NCI-H460 (cell line): ENCODE measurements at places on chromosomes 6 and 20.

- DNase-seq = no peak
Measured at GRCh38 chr6:108561742-108562502, 1.2 kb downstream of the FOXO3 start.

DNA sequence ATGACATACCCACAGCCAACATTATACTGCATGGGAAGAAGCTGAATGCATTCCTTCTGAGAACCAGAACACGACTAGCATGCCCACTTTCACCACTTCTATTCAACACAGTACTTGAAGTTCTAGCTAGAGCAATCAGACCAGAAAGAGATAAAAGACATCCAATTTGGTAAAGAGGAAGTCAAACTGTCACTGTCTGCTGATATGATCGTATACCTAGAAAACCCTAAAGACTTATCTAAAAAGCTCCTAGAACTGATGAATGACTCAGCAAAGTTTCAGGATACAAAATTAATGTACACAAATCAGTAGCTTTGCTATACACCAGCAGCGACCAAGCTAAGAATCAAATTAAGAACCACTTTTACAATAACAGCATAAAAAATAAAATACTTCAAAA is 60.5 kb downstream of the EYS start:
- DNase-seq = no peak

GRCh38 chr20:45892828-45893500 is 1.8 kb downstream of the CTSA start:
- DNase-seq = no peak

DNA sequence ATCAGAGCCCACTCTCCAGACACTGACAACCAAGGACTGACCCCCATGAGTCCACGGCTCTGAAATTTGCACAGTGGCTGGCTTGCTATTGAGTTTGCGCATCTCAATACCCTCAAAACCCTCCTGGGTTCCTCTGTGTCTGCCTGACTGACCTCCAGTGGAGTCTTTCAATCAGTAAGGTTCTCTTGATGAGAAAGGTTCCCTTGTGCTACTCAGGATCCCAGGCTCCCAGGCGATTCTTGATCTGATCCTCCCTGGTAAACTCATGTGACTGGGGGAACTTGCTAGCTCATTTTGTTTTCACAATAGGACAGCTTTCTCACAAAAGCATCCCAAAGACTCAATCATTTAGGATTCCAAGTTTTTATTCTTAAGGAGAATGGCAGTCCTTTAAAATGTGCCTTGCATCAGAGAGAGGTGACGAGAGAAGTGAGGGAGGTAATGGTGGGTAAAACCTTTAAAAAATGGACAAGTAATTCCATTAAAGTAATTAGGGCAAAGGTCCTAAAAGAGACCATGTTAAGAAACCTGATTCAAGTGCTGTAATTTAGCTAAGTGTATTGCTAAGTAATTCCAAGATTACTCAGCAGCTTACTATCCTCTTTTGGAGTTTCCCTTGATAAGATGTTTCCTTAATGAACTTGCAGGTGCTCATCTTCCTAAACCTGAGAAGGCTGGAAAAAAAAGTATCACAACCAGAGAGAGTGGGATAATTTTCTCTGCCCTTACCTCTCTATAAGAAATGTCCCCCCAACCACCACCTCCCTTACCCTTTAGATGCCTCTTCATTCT is 304.7 kb upstream of the SGK1 start:
- no peak for DNase-seq

GRCh38 chr20:58312836-58313235 is 3.3 kb downstream of the RAB22A start:
- no peak for DNase-seq

- DNase-seq = no peak
Measured at GRCh38 chr6:159640322-159640721, 52.7 kb downstream of the SOD2 start.

- DNase-seq = no peak
Measured at GRCh38 chr6:27129917-27130316, 117.6 kb upstream of the PRSS16 start.

- no peak for DNase-seq
Measured at GRCh38 chr6:11729076-11729475, 49.5 kb downstream of the ADTRP start.

- no peak for DNase-seq
Measured at GRCh38 chr6:137653706-137654059, 159.5 kb upstream of the OLIG3 start.

- no peak for DNase-seq
Measured at GRCh38 chr6:77447254-77447653, 16.0 kb downstream of the HTR1B start.

DNA sequence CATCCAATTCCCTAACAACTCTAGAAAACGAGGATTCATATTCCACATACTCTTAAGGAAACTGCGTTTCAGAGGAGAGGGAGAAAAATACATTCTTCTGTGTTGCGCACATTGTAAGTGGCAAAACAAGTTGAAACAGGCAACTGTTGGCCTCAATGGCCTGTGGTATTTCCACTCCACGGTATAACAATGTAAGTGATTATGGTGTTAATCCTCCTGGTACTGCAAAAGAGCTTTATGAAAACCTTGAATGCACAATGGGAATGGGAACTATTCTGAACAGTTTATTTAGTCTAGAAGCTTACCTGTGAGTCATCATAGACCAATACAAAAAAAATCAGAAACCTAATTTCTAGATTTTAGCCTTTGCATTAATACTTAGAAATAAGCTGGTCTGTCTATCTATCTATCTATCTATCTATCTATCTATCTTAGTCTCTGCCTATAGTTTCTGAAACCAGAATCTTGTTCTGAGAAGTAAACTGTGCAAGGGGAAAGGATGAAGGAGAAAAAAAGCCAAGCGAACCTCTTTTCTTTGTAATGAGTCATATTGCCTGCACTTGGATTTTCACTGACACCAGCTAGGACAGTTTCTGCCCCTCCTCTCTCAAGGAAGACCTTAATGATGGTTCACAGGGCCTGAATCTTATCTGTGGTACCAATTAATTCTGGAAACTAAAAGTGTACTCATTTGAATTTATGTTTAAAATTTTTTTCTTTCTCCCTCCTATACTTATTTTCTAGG is 101.5 kb downstream of the RNF144B start:
- DNase-seq = no peak

GRCh38 chr6:10540073-10540746 is 19.1 kb downstream of the GCNT2 start:
- no peak for DNase-seq

GRCh38 chr20:41560970-41561369 is 57.2 kb downstream of the CHD6 start:
- no peak for DNase-seq

DNA sequence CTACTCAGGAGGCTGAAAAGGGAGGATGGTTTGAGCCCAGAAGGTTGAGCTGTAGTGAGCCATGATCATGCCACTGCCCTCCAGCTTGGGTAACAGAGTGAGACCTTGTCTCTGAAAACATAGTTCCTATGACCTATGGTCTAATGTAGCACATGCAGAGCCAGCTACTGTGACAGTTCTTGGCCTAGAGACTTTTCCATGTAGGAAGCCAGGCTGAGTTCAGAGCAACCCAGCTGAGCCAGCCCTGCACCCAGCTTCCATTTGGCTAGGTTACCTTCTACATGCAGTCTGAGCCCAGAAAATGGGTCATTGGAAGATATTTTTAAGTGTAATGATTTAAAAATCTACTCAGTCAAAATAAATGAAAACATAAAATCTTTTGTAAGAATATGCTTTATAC is 92.8 kb downstream of the FNDC1 start:
- DNase-seq = no peak

DNA sequence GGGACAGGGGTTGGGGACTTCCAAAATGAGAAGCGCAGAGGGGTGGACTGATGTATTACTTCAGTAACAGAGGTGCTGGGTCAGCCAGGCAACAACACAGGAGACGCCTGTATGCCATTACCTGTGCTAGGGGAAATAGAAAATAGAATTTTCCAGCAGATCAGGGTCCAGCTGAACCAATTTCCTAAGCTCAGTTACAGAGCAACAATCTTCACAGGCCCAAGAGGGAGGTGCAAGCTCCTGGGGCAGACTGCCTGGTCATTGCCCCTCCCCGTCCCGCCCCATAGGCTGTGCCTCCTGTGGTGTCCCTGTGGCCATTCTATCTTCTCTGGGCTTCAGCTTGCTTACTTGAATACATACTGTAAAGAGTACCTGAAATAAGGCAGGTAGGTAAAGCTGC is 3.7 kb downstream of the KCNK5 start:
- no peak for DNase-seq

GRCh38 chr6:134056046-134056445 is 3.6 kb upstream of the SLC2A12 start:
- no peak for DNase-seq

GRCh38 chr6:158009935-158010585 is 28.4 kb downstream of the SYNJ2 start:
- DNase-seq = no peak

DNA sequence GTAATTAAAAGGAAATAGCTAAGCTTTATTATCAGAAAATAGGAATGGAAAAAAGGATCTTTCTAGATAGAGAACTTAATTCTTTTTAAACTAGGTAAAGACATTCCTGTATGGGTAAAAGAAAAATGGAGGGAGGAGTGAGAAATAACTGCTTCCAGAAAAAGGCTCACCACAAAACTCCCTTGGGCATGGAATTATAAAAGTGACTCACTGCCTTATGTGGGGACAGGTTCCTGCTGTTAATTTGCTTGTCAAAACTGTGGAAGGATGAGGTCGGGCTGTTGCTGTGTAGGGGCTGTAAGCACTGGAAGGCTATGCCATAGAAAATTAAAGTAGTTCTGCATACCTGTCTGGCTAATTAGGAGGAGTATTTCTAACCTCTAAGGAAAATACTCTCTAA is 158.7 kb downstream of the UBE3D start:
- no peak for DNase-seq

- DNase-seq = no peak
Measured at GRCh38 chr6:63947792-63948529, 312.4 kb downstream of the PHF3 start.
